ENCODE measurements at places on chromosomes 11 and 22. TPM values are rescaled to one million over a fixed set of nuclear protein-coding genes. Genes with fewer than 3 reads are reported as not detected.

GRCh38 chr22:24969560-24970301, 17.2 kb downstream of the KIAA1671 start:
- H3K36me3 ChIP-seq, result no peaks in the 10 kb centered on the region
- no peaks in the 10 kb centered on the region for H3K27me3 ChIP-seq
- DNase-seq, result peak; percentile 85

DNA sequence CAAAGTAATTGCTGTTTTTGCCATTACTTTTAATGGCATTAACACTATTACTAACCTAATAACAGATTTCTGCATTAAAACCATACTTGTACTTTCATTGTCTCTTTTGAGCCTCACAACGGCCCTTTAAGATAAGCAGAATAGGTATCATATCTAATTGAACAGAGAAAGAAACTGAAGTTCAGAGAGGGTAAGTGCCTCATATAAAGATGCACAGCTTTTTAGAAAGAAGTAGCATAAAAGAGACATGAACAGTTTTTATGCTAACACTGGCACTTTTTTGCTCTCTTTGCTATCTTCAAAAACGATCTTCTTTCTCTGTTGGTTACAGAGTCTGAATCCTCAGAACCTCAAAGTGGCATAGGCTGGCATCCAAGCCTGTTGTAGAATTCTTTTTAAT, 102.9 kb upstream of the OR5AK2 start:
- H3K4me3 ChIP-seq, result no peak overlapping the region
- H3K4me1 ChIP-seq, result peaks cover 13% of the 10 kb centered on the region
- no peak overlapping the region for H3K27ac ChIP-seq
- H3K36me3 ChIP-seq, result no peaks in the 10 kb centered on the region
- DNase-seq, result no peak
- peaks cover 42% of the 10 kb centered on the region for H3K27me3 ChIP-seq

DNA sequence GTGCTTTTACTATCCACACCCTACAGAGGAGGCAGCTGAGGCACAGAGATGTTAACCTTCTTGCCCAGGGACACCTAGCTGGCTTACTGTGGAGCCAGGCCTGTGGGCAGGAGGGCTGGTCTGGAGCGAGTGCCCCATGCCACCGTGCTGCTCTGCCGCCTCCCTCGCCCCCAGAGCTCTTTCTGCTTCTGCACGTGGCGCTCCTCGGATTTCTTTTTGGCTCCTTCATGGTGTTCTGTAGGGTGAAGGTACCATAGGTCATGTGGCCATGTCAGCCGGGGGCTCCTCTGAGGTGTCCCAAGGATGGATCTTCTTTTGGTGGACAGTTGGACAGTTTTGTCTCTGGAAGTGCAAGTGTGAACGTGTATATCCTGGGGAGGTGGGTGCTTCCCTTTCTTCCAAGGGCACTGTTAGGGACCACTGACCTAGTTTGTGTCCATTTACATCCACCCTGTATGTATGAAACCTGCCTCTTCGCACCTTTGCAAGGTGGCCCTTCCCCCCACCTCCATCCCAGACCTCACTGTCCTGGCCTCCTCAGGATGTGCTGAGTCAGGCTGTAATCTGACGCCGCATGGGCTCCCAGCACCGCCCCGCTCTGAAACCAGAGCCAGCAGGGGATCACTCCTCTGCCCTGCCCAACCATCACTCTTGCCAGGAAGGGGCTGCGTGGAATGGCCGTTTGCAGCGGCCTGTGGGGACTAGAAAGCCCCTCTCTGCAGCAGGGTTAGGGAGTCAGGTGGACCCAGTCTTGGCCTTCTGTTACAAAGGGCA, 31.7 kb downstream of the POLR3H start:
- peaks cover 23% of the 10 kb centered on the region for H3K4me1 ChIP-seq
- DNase-seq, result peak; percentile 79
- H3K27ac ChIP-seq, result peak overlapping the region; percentile 17
- H3K27me3 ChIP-seq, result no peaks in the 10 kb centered on the region

- H3K4me3 ChIP-seq, result no peak overlapping the region
- no peaks in the 10 kb centered on the region for H3K36me3 ChIP-seq
- no peak overlapping the region for H3K27ac ChIP-seq
These were observed 14.3 kb upstream of the FGF19 start for GRCh38 chr11:69718147-69718546.

- no peak for DNase-seq
- no peak overlapping the region for H3K4me3 ChIP-seq
- peaks cover 10% of the 10 kb centered on the region for H3K4me1 ChIP-seq
- H3K36me3 ChIP-seq, result peaks cover 5% of the 10 kb centered on the region
- no peaks in the 10 kb centered on the region for H3K27me3 ChIP-seq
These were observed 56.8 kb downstream of the DGCR2 start for GRCh38 chr22:19065298-19065859.

Gene SCGB1D2
- not detected for total RNA-seq

- H3K36me3 ChIP-seq, result no peaks in the 10 kb centered on the region
- peak; percentile 92 for DNase-seq
- peaks cover 28% of the 10 kb centered on the region for H3K4me1 ChIP-seq
- H3K27ac ChIP-seq, result peak overlapping the region; percentile 79
- H3K27me3 ChIP-seq, result no peaks in the 10 kb centered on the region
- peak overlapping the region; percentile 63 for H3K4me3 ChIP-seq
These were observed 12.7 kb downstream of the DUSP8 start for GRCh38 chr11:1559111-1559951.

- no peak overlapping the region for H3K4me3 ChIP-seq
These were observed 15.3 kb upstream of the SYTL2 start for GRCh38 chr11:85826116-85826855.

GRCh38 chr22:23536821-23537345, 43.2 kb downstream of the IGLL1 start:
- H3K4me3 ChIP-seq, result no peak overlapping the region
- H3K36me3 ChIP-seq, result no peaks in the 10 kb centered on the region

DNA sequence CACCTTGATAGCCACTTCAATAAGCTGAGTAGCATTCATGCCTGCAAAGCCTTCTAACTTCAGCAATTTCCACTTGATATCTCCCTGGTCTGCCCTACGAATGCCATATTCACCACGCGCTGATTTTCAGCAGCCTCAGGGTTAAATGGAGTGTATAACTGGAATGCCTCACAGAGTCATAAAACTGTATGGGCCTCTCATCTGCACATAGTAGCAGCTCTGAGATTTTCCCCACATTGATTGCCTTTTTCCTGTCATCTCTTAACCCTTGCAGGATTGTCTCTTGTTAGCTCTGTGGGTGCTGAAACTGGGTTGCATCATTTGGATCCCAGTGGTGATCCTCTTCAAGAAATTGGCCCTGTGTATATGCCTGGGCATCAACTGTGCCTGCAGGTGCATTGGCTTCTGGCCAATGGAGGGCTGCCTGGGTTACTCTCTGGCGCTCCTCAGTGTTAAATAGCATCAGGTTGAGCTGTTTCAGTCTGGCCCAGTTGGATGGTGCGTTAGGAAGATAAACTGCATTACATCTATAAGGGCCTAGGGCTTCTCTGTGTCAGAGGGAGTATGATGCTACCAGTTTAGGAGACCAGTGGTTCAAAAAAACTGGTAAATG, 17.4 kb upstream of the GLYATL1 start:
- no peak for DNase-seq
- no peaks in the 10 kb centered on the region for H3K36me3 ChIP-seq
- peaks cover 30% of the 10 kb centered on the region for H3K4me1 ChIP-seq

Data from PC-3 (cell line).